ENCODE measurements at places on chromosomes 2 and 18.
A peak's percentile ranks its signal among the peaks of the same experiment; 100 is the strongest.

GRCh38 chr2:155815275-155815674 lies 517.2 kb downstream of the NR4A2 start:
- no peak for DNase-seq

GRCh38 chr2:127080938-127081755 lies 25.8 kb downstream of the BIN1 start:
- DNase-seq: no peak

- peak; percentile 41 for DNase-seq
Observed at GRCh38 chr2:13652531-13653313, 936.0 kb downstream of the TRIB2 start.

- no peak for DNase-seq
Observed at GRCh38 chr18:32081881-32082280, 9.8 kb upstream of the RNF138 start.

DNA sequence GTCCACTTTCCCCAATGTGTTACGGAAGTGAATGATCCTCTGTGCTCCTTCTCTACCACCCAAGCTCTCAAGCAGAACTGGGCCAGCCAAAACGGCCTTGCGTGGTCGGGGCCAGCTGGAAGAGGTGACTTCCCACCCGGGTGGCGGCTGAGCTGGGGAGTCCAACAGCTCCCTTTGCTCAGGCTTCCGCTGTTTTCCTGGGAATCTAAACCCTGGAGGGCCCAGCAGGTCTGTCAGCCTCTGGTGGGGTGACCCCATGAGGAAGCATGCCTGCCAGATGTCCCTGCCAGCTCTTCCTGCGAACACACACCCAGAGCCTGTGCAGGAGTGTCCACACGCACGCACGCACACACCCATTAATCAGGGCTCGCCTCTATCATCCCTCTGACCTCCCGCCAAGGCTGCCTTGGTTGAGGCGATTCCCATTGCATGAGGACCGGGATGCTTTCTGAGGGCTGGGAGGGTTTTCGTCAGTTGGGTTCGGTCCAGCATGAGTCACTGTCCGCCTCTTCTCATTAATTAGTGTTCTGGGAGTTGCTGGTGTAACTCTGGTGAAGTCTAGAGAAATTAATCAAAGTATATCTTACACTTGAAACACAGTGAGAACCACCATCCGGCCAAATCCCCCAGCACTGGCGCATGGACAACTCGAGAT lies 90.6 kb downstream of the TWIST2 start:
- peak; percentile 97 for DNase-seq

DNA sequence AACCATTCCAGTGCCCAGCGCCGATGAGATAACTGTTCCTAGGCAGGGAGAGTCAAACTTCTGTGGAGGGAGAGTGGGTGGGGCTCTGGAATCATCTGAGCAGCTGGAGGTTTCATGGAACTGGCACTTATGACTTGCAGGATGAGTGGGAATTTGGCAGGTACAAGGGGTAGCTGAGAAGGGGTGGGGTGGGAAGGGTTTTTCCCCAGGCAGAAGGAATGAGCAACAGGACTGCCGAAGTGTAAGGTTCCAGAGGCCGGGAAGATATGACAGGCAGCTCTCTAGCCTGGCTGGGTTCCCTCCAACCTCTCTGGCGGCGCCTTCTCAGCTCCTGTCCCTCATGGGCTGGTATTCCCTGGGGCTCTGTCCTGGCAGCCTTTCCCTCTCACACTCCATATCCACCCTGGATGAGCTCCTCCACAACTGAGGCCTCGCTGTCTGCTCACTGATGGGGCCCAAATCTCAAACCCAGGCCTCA lies 2.5 kb upstream of the TET3 start:
- no peak for DNase-seq

- peak; percentile 15 for DNase-seq
Observed at GRCh38 chr2:10548626-10549025, 100.5 kb upstream of the ODC1 start.

GRCh38 chr2:148867079-148867769 lies 7.8 kb upstream of the KIF5C start:
- no peak for DNase-seq

- no peak for DNase-seq
Observed at GRCh38 chr2:222332116-222332515, 33.3 kb upstream of the PAX3 start.

- no peak for DNase-seq
Observed at GRCh38 chr2:143937723-143938350, 582.1 kb downstream of the ZEB2 start.

GRCh38 chr2:240142859-240143258 lies 2.4 kb upstream of the OTOS start:
- DNase-seq: no peak

DNA sequence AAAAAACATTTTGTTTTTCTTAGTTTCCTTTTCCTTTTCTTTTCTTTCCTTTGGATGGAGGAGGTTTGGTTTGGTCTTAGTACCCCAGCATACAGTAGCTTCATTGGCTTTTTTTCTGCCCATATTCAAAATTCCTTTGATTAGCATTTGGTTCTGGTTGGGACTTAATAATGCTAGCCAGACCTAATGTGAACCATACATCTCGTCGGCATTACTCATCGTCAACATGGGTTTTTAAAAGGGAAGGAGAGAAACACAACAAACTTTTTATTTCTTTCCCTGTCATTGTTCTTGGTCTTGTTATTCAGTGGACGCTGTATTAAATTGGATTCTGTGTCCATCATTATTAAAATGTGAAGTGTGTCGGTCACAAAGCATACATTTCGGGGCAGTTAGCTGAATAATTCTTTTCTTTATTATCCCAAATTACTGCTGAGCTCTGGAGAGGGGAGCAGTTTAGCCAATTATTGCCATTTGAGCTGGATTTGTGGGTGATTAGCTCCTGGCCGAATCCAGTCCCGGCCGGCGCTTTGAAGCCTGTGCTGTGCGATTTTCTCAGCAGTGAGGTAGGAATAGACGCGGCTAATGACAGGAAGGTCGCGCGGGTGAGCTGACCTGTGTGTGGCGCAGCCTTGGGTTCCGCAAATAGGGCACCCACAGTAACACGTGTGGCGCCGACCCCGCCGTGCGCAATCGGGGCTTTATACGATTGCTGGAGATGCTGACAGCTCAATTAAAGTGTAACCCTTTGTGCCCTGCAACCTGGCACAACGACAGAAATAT lies 303.3 kb downstream of the GBX2 start:
- DNase-seq: no peak

DNA sequence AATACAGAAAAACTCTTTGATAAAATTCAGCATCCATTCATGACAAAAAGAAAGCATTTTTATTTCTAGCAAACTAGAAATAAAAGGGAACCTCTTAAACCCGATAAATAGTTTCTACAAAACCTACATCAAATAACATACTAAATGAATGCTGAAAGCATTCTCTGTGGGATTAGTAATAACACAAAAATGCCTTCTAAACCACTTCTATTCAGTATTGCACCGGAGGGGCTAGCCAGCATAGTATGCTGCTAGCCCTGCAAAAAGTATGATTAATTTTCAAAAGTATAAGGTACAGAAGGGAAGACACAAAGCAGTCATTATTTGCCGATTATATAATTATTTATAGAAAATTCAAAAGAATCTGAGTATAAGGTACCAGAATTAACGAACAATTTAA lies 145.2 kb downstream of the DTNB start:
- DNase-seq: peak; percentile 37

GRCh38 chr2:147758821-147759220 lies 86.0 kb upstream of the ACVR2A start:
- DNase-seq: no peak

Measured in stromal cell of bone marrow (primary cell).